ENCODE measurements at places on chromosomes 2 and 18.

- no peak for DNase-seq
Observed at GRCh38 chr2:175323162-175323561, 141.7 kb upstream of the ATP5MC3 start.

DNA sequence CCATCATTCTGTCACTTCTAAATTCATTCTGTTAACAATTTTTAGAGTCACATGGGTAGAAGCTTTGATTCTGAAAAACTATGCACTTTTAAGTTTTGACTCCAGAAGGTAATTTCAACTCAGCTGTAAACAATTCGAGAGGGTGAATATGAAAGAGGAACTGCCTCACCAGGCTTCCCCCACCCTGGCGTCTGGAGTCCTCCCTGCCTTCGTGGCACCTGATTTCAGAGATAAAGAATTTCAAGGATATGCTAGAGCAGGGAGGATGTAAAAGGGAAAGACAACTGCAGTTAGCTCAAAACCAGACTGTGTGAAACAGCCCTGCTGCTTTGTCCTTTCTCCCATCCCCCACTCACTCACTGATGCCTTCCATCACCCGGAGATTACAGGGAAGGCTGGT, 40.7 kb downstream of the ONECUT2 start:
- no peak for DNase-seq

DNA sequence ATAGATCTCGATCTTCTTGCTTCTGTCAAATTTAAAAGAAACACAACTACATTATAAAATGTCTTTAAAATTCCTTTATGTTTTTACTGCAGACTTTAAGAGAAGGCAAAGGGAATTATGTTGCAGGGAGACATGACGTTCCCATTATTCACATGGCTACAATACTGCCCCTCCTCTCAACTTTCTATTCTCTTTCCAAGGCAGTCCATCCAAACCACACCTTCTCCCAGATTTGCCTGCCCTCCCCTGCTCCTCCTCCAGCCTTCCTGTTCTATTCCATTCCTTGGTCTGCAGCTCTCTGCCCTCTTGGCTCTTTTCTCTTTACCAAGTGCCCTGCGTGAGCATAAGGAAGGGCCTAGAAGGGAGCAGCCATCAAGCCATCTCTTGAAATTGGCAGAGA, 61.3 kb downstream of the NABP1 start:
- DNase-seq: no peak

GRCh38 chr18:76953156-76953555, 130.8 kb downstream of the ZNF236 start:
- DNase-seq: no peak

- no peak for DNase-seq
Observed at GRCh38 chr2:10537522-10538199, 89.5 kb upstream of the ODC1 start.

DNA sequence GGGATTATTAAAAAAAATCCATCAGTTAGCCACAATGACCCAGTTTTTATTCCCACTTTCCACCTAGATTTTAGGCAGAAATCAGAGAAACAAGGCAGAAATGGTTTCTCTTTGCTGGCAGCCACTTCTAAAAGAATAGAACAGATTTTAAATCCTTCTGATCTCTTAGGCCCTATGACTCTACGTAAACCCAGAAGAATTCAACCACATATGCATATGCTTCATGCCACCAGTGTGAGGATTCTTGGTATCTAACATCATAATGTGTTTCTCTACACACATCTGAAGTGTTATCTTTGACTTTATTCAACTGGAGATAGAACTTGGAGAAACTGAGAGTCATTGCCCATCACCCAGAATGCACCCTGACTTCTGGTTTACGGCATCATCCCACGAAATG, 128.7 kb upstream of the TANK start:
- no peak for DNase-seq

DNA sequence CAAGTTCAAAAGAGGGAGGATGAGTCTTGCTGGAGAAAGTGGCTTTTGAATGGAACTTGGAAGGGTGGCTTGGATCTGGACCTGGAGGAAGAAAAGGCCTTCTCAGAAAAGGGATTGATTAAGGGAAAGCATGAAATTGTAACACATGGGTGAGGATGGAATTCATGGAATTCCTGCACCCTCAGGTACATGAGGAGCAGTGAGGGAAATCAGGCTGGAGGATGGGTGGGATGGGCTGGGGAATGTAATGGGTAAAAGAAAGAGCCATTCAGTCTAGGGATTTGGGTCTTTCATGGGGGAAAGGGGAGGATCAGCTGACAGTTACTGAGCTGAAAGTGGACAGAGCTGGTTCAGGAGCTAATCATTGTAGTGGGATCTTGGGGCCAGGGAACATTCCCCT, 51.2 kb upstream of the HAAO start:
- no peak for DNase-seq

GRCh38 chr2:233799087-233799665, 21.0 kb downstream of the MROH2A start:
- no peak for DNase-seq

GRCh38 chr18:62331581-62332356, 6.7 kb downstream of the TNFRSF11A start:
- peak; percentile 52 for DNase-seq

DNA sequence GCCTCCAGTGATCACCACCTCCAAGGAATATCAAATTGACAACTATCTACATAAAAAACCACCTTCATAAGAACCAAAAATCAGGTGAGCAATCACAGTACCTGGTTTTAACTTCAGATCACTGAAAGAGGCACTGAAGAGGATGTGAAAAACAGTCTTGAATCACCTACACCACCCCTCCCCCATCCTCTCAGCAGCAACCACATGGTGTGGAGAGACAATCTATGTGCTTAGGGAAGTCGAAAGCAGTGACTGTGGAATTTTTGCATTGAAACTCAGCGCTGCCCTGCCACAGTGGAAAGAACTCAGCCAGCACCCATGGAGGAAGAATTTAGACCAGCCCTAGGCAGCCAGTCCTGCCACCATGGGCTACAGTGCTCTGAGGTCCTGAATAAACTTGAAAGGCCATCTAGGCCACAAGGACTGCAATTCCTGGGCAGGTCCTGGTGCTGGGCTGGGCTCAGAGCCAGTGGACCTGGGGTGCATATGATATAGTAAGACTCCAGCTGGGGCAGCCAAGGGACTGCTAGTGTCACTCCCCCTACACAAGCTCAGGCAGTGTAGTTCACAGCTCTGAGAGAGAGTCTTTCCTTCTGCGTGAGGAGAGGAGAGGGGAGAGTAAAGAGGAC, 75.6 kb downstream of the ATL2 start:
- DNase-seq: no peak

DNA sequence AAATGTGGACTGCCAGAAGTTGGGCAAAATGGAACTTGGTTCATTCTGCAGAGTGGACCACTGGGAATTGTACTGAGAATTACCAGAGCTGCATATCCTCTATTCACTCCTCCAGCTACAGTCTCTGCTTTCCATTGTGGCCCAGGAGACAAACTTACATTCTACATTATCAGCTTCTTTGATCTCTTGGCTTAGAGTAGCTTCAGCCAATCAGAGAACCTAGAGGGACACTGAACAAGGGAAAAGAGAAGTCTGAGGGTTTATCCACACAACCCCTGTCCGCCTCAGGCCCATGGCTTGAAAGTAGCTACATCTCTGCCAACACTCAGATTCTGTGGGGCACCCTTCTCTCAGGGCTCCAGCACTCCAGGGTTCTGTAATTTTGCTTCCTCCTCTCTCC, 251.1 kb downstream of the TRIB2 start:
- DNase-seq: no peak

- DNase-seq: no peak
Observed at GRCh38 chr18:76662626-76663025, 159.7 kb upstream of the ZNF236 start.

GRCh38 chr2:231781798-231782726, 980 bp upstream of the PDE6D start:
- DNase-seq: peak; percentile 29

DNA sequence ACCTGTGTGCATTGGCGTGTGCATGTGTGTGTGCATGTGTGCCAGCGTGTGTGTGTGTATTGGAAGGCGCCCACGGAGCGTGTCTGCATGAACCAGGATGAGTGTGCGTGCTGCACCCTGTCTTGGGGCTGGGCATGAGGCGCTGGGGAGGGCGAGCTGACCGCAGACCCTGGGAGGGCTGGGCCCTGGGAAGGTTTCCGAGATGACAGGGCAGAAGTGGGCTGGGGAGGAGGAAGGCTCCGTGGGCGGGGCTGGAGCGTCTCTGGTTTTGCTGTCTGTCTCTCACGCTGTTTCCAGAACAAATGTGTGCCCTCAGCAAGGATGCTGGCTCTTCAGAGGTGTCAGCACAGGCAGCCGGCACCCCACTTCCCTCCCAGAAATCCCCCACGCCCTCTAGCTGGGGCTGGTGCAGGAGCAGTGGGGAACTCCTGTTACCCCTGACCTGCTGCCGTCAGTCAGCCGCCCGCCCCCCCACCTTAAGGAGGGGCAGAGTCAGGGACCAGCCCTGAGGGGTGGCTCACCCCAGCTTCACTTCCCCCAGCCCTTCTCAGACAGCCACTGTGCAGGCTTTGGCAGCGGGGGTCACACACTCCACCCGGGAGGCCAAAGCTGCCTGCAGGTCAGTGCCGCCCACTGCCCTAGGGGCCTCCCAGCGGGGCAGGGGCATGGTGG, at the start of gene GPR35:
Gene GPR35, plus strand, starts transcription at position 531 of the 672 bp plus-strand sequence. CDS start 4,473 bp downstream, outside the sequence.
- peak; percentile 44 for DNase-seq

GRCh38 chr2:234165421-234165820, 114.9 kb downstream of the SPP2 start:
- no peak for DNase-seq

DNA sequence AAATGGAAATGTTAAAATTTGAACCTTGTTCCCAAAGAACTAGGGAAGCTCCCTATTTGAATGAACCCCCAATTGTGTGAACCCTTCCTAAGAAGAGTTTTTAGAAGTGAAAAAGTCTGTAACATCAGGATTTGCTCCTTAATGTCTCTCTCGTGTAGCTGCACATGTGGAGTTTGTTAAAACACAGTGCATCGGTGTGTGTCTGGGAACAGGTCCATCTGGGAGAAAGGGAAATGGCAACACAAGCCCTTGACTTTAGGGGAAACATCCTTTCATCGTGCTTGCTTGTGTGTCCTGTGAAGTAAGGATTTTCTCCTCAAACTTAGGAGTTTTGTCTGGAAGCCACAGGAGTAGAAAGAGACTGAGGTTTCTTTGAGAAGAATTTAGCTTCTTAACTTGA, 203.9 kb downstream of the PRKCE start:
- peak; percentile 54 for DNase-seq

DNA sequence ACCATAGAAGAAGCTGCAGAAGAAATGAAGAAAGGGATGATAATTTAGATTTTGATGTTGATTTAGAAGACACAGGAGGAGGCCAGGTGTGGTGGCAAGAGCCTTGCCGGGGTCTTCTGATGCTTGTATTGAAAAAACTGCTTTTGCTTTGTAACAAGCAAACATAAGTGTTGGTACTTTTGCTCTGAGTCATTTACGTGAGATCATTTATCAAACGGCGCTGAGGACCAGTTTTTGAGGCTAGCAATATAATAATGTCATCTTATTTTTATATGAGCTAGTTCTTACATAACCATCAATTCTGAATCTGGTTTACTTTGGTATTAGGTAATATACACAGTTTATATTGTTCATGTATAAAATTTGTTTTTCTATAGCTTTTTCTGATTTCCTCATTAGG, 30.6 kb downstream of the SPTBN1 start:
- DNase-seq: no peak

DNA sequence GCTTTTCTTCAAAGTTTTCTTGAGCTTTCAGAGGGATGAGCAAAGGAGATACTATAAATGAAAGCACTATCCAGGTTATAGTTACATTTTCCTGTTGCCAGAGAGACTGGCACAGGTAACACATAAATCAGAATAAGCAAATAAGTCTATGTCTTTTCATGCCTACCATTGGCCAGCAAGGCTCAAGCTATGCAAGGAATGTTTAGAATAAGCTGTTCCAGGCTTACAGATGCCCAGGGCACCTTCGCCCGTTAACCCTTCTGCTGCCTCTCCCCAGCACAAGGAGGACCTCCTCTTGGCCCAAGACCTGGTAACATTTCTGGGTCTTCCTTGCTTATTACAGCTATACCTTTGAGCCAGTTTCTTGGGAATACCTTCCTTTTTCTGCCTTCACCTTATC, 233.7 kb upstream of the MEIS1 start:
- DNase-seq: no peak

DNA sequence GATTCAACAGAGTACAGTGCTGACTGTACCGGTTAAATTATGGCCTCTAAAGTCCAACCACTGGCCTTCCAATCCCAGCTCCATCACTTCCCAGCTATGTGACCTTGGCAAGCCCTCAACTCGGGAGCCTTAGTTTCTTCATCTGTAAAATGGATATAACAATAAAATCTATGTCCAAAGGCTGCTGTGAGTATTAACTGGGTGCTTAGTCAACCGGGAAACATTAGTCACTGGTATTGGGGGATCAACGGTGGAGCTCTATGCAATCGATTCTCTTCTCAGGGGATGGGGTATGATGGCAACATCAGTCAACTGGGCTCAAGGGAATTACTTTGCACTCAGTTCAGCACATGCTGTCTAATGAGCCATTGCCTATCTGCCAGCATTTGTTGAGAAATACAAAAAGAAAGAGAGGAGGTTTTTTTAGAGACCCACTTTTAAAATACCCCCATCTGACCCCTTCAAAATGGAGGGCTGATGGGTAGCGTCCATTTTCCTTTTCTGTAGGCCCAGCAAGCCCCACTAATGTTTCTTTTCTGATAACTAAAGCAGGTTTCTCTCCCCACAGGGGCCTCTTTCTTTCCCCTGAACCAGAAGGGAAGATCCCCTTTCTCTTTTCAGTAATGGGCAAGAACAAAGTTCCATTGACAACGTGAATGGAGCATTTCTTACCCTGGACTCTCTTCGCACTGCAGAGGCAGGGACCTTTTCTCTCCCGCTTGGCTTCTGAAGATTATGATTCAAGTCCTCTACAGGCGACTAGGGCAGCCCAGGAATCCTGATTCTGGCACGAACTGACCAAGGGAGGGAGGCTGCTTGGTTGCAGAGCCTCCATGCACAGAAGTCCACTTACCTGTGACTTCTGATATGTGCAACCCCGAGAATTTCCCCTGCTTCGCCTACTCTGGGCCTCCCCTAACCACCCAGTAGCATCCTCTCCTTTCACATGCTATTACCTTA, 8.7 kb upstream of the AGFG1 start:
- no peak for DNase-seq

DNA sequence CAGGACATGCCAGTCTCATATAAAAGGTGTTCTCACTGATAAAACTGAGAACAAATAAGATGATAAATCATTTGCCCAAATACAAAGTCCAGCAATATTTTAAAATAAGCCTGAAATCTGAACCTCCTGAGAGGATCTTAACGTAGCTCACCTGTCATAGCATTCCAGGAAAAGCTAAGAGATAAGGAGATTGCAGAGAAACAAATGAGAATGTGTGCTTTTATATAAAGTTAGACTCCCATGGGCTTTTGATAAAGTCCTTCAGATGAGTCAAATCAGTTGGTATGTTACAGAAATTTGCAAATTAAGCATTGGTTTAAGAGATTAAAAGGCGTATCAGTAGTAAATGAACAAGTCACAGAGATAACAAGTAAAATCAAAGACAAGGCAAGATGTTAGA, 452.9 kb upstream of the CHAC2 start:
- DNase-seq: no peak

All from right hindlimb (tissue), 1 donor.